Neural crest cell (in vitro differentiated cells): ENCODE measurements at places on chromosomes 1 and 21.

GRCh38 chr1:46183079-46183847 is 7.0 kb upstream of the P3R3URF start:
- no peak for DNase-seq

DNA sequence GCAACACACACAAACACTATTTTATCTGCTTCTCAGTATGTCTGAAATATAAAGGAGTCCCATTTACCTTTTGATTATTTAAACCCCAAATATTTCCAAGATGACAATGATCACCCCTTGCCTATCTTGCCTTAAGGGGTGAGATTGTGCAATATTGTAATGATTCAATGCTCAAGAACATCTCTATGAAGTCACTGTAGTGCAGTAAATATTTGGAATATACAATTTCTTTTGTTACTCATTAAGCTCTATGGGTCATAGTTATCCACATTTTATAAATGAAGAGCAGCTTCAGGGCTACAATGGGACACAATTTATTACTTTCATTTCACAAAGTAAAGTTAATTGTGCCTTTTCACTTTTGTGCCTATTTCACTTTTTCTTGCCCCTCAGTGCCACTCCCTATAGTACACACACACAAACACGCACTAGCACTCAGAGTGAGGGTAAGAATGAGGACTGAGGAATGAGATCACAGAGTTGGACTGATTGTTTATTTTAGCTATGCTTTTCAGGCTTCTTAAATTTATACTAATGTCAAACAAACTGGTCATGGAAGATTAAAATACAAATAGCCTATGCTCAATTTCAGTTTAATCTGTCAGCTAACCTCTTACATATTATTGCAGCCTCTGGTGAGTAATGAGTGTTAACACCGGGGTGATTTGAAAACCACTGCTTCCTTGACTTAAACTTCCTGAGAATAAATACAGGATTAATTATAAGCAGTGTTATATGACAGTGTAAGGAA is 521.0 kb upstream of the B3GALT2 start:
- no peak for DNase-seq

DNA sequence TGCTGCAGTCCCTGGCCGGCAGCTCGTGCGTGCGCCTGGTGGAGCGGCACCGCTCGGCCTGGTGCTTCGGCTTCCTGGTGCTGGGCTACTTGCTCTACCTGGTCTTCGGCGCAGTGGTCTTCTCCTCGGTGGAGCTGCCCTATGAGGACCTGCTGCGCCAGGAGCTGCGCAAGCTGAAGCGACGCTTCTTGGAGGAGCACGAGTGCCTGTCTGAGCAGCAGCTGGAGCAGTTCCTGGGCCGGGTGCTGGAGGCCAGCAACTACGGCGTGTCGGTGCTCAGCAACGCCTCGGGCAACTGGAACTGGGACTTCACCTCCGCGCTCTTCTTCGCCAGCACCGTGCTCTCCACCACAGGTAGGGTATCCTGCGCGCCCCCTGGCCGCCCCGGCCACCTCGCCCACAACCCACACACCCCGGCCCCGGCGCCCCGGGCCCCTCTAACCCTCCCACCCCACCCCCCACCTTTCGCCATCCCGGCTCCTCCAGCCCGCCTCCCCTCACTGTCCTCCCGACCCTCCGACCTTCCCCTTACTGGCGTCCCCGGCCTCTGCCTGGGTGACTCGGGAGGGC is 352 bp downstream of the KCNK1 start:
- peak; percentile 16 for DNase-seq

DNA sequence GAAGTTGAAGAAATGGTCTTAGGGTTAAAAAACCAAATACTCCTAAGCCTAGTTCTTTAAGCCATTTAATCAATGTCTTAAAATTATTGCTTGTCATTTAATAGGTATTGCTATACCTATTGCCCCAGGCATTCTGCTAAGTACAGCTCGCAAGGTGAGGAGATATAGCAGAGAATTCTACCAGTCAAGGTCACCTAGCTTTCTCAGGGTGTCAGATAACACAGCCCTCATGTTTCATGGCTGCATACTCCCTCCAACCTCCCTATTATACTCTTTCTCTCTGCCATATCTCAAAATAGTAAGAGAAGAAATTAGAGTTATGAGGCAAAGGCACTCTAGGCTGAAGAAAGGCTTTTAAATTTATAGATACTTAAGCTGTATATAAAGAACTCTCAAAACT is 68.4 kb upstream of the GPR88 start:
- no peak for DNase-seq

DNA sequence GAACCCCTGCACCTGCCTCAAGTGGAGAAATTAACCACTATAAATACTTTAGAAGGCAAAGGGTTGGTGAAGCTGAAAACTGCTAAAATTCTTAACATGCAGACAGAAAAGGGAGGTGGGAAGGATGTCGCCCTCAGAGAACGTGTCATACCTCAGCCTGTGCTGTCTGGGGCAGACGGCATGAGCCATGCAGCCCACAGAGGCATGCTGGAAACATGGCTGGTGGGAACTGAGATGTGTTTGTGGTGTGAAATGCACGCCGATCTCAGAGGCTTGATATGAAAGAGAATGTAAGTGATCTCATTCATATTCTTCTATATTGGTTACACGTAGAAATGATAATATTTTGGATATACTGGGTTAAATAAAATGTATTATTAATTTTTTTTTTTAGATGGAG is 16.3 kb downstream of the AGPAT3 start:
- no peak for DNase-seq

DNA sequence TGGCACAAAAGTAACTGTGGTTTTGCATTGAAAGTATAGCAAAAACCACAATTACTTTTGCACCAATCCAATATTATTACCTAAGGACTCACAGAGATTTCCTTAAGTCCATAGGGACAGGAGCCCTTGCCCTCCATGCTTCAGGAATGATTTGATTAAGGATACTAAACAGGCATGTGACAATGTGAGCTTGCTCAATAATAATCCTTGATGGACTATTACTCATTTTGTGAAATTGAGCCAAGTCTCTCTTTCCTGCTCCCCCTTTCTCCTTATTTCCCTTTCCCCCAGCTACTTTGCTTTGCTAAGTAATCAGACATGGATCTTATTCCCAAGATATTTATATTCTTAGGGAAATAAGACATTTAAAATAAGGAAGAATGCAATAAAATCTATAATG is 21.6 kb upstream of the RGL1 start:
- DNase-seq = no peak

GRCh38 chr1:16977377-16977776 is 3.0 kb downstream of the MFAP2 start:
- no peak for DNase-seq

GRCh38 chr1:69643266-69643665 is 75.5 kb downstream of the LRRC7 start:
- DNase-seq = no peak

GRCh38 chr1:96236156-96236739 is 485.3 kb upstream of the PTBP2 start:
- DNase-seq = peak; percentile 43

GRCh38 chr1:232047473-232047872 is 420.9 kb downstream of the DISC1 start:
- no peak for DNase-seq

DNA sequence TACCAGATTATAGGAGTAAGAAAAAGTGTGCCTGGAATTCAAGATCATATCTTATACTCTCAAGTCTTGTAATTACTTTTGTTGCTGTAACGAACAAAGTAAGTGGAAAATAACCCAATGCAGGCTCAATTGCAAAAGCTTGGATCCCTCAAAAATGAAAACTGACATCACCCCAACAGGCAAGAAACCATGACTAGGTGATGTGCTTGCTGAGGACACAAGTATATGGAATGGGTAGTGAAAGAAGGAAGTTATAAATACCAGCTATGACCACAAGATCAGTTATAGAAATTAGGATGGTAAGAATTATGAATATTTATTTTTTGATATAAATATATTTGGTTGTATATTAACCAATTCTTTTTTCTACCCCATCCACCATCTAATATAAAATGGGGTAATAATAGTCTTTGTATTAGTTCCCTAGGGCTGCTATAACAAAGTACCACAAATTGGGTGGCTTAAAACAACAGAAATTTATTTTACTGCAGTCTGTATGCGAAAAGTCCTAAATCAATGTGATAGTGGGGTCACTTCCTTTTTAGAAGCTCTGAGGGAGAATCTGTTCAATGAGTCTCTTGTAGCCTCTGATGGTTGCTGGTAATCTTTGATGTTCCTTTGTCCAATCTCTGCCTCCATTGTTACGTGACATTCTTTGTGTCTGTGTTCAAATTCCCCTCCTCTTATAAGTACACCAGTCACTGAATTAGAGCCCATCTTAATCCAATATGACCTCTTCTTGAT is 45.0 kb downstream of the DUSP10 start:
- DNase-seq = no peak

GRCh38 chr1:241947354-241947753 is 10.2 kb upstream of the BECN2 start:
- DNase-seq = no peak

DNA sequence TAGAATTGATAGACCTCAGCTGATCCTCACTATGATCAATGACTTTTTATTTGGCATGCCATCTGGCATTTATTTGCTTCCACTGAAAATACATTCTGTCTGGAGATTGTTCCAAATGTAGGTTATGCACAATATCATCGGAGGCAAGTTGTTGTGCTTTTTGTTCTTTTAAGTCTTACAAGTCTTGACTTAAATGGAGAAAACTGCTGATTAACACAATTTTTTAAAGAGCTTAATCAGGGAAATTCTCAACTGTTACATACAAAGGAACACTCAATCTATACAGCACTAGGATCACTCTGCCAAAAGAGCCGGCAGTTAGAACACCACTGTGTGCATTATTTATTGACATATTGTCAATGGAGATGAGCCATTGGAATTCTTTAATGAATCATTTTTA is 19.2 kb downstream of the CYYR1 start:
- DNase-seq = no peak

DNA sequence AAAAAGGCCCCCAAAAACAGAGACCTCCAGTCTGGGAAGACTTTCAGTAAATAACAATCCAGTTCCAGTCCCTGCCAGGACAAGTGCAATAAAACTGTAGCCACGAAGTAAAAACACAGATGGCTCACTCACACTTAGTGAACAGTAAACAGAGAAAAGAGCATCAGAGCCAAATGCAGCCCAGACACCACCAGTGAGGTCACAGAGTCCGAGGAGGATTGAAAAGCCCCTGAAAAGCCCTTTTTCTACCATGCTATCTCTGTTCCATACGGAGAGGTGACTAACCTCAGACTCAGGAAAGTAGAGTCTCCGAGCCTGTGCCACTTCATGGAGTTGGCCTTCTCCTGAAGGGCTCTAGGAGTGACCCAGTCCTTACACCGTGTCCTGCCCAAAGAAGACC is 84.5 kb downstream of the COLGALT2 start:
- no peak for DNase-seq

DNA sequence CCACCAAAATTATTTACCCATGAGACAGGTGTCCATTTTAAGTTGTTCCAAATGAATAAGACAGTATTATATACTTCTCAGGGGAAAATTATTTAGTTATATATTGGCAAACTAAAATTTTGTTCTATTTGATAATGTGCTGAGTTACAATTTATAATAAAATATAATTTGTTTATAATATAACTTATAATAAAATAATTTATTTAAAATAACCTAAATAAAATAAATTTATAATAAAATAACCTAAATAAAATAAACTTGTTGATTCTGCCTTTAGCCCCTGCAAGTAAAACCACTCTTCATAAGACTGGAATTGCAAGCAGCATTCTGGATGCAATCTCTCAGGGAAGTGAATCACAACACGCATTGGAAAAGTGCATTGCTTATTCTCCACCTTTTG is 69.6 kb downstream of the RAVER2 start:
- DNase-seq = no peak

GRCh38 chr1:227728892-227729143 is 6.3 kb downstream of the JMJD4 start:
- DNase-seq = no peak

DNA sequence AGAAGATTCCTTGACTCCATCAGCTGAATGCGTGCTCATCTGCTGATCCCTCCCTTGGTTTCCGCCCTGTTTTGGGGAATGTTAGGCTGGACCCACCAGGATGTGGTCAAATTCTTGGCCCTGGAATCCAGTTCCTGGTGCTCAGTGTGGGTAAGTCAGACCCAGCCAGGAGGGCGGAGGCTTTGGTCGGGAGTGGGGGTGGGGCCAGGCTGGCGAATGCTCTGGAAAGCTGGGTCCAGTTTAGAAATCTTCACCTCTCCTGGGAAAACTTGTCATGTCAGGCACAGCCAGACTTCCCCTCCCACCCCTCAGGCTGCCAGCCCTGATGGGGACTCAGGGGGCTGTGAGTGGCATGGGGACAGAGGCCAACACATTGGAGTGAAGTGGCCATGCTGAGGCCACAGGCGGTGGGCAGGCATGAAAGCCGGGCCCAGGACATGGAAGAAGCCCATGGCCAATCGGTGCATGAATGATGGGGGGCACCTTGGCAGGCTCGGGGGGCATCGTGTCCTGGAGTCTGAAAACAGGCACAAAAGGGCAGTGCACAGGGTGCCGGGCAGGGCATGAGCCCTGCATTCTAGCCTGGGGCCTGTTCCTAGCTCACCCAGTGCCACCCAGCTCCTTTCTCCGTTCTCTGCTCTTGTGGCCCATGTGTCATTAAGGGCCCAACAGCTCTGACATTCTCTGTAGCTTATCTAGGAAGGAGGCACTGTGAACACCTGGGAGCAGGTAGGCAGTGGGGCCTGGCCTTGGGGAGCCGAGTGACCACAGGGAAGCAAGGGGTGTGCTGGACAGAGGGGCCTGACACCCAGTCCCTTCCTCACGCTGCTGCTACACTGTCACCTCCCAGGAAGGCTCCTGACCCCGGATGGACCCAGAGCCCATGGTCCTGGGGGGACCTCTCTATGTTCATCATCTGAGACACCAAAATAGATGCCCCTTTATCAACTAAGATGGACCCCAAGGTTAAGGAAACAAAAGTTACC is 14.6 kb upstream of the PADI1 start:
- DNase-seq = no peak

DNA sequence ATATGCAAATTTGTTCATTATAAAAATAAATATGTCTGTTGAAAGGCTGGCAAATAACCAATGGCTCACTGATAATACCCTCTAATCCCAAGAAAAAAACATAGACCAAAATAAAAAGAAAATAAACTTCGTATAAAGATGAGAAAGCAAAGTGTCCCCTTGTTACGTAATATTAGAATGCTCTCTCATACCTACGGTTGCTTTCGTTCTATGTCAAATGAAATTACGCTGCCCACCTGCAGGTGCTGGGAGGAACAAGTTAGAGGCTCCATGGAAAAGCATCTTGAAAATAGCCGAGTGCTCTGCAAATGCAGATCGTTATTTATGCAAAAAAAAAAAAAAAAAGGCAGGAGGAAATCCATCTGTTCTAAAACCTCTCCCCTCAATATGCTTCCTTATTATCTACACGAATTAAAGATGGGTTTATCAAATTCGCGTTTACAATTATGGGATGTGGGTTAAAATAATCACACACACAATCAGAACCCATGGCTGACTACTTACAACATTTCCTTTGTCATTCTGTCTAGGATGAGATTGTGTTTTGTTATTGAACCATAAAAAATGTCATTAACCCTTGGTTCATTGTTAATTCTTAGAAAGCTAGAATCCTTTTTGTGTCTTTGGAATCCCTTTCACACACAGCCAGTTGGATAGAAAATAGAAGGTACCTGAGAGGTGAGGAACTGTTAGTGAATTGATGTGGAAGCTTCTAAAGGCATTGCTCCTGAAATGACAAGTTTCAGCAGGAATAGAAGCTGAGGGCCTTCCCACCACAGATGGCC is 268.6 kb downstream of the SETD4 start:
- no peak for DNase-seq
